ENCODE measurements at places on chromosomes 16 and 17. TPM values are rescaled to one million over a fixed set of nuclear protein-coding genes. Genes with fewer than 3 reads are reported as not detected.

TBC1D3D gene
- not detected for total RNA-seq

HSDL1 gene
- 25.6 TPM for total RNA-seq

CIBAR2 gene
- 0.18 TPM for total RNA-seq

VAT1L gene
- total RNA-seq, result 18.1 TPM

HID1 gene
- total RNA-seq, result 0.18 TPM

ST6GALNAC2 gene
- total RNA-seq, result not detected

CLDN9 gene
- not detected for total RNA-seq

KRT9 gene
- not detected for total RNA-seq

NUFIP2 gene
- total RNA-seq, result 38.9 TPM

ST6GALNAC1 gene
- not detected for total RNA-seq

COPS3 gene
- 144 TPM for total RNA-seq

TBC1D3K gene
- not detected for total RNA-seq

NUDT7 gene
- 3.9 TPM for total RNA-seq

MTMR4 gene
- total RNA-seq, result 42.5 TPM

CCDC154 gene
- not detected for total RNA-seq

AXIN2 gene
- 1.9 TPM for total RNA-seq

SYT17 gene
- total RNA-seq, result not detected

PIK3R6 gene
- not detected for total RNA-seq

ABCC6 gene
- total RNA-seq, result 0.56 TPM

PCGF2 gene
- 1.4 TPM for total RNA-seq

CNGB1 gene
- total RNA-seq, result not detected

PRPSAP2 gene
- total RNA-seq, result 35.3 TPM

CD300E gene
- not detected for total RNA-seq

ZNF23 gene
- total RNA-seq, result 11.7 TPM

ASIC2 gene
- under 0.01 TPM for total RNA-seq

GSG1L gene
- not detected for total RNA-seq

FOXJ1 gene
- not detected for total RNA-seq

SPN gene
- not detected for total RNA-seq

TMEM238L gene
- not detected for total RNA-seq

All from IMR-90 (cell line).